ENCODE measurements at places on chromosomes 1 and 21.

GRCh38 chr1:197415221-197415620 is 147.2 kb downstream of the CRB1 start:
- DNase-seq, result no peak

- no peak for DNase-seq
Measured at GRCh38 chr1:3061566-3061965, 7.4 kb upstream of the PRDM16 start.

DNA sequence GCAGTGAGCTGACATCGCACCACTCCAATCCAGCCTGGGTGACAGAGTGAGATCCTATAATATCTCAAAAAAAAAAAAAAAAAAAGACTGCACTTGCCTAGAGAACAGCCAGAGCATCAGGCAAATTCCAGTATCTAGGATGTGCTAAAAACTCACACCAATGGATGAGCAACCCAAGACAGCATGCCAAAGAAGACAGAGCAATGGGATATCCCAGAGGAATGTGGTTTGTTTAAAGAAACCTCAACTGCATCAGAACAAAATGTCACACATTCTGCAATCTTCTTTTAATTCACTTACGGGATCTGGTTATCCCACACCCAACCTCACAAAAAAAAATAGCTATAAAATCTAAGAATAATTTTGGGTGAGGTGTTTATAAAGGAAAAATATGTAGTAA is 7.3 kb downstream of the KCNH1 start:
- no peak for DNase-seq

- no peak for DNase-seq
Measured at GRCh38 chr1:39107341-39108290, 81.5 kb downstream of the NDUFS5 start.

DNA sequence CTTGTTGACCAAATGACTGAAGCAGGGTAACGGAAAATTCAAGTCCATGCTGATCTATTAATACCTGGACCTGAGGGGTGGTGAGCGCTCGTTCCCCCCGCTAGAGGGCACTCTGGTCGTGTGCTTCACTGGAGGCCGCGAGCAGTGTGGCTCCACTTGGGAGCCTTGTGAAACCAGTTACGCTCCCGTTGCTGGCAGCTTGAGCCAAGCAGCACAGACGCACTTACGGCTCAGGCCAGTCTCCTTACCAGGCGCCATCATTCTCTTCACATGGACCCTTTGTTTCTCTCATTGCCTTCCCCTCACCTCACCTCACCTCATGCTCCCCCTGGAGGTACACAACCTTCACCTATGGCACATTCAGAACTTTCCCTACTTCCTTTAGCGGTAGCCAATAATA is 49.7 kb upstream of the TSPAN2 start:
- peak; percentile 90 for DNase-seq

- DNase-seq, result no peak
Measured at GRCh38 chr1:87111659-87112371, 197.4 kb downstream of the HS2ST1 start.

GRCh38 chr1:50702395-50702794 is 257.7 kb downstream of the FAF1 start:
- DNase-seq, result no peak

GRCh38 chr1:32954168-32954567 is 10.4 kb downstream of the RNF19B start:
- no peak for DNase-seq

GRCh38 chr1:200217703-200218102 is 190.2 kb downstream of the NR5A2 start:
- DNase-seq, result no peak
